Spleen (tissue), 13 donors: ENCODE measurements at places on chromosomes 4 and X. TPM values are rescaled to one million over a fixed set of nuclear protein-coding genes. Genes with fewer than 3 reads are reported as not detected.

DNA sequence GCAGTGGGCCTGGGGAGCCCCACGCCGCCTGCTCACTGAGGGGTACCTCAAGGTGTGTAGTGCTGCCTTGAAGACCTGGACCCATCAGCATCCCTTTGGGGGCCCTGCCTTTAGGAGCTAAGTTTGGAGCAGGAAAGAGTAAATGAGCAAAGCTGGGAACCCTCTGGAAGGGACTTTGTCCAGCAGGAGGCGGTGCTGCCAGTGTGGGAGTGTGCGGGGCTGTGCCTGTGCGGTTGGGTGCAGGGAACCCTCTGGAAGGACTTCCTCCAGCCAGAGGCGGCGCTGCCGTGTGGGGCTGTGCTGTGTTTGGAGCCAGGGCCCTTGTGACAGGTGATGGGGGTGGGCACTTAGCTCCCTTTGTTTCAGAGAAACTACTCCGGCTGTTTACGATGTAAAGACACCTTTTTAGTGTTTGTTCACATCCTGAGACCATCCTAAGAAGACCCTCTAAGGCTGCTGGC is 25.8 kb downstream of the RGS12 start:
- H3K27me3 ChIP-seq = no peaks in the 10 kb centered on the region
- H3K36me3 ChIP-seq = peaks cover 23% of the 10 kb centered on the region
- DNase-seq = peak; percentile 42
- peaks cover 14% of the 10 kb centered on the region for H3K4me1 ChIP-seq

DNA sequence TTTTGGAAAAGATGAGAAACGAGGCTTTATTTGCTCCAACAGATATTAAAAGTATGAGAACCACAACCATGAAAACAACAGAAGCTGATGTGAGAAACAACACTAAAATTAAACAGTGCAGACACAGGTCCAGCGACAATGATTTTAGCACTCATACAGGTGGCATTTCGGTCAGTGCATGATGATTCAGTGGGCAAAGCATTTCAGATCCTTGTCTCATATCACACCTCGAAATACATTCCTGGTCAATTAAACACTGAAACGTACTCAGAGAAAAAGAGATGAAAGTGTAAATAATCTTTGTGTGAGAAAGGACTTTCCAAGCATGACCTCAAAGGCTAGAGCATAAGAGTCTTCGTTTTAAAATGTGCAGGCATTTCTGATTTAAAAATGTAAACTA is 85.2 kb downstream of the ACOX3 start:
- H3K27me3 ChIP-seq = peaks cover 18% of the 10 kb centered on the region
- H3K4me1 ChIP-seq = no peaks in the 10 kb centered on the region
- DNase-seq = no peak
- no peak overlapping the region for H3K4me3 ChIP-seq
- no peaks in the 10 kb centered on the region for H3K36me3 ChIP-seq
- H3K27ac ChIP-seq = no peak overlapping the region

GRCh38 chrX:1853447-1853846 is 238.6 kb downstream of the ASMT start:
- no peaks in the 10 kb centered on the region for H3K36me3 ChIP-seq
- H3K4me3 ChIP-seq = no peak overlapping the region
- H3K4me1 ChIP-seq = no peaks in the 10 kb centered on the region
- no peak for DNase-seq

GRCh38 chr4:150743564-150744342 is 161.8 kb downstream of the MAB21L2 start:
- H3K4me1 ChIP-seq = no peaks in the 10 kb centered on the region
- no peak overlapping the region for H3K4me3 ChIP-seq
- peaks cover 13% of the 10 kb centered on the region for H3K36me3 ChIP-seq
- no peak for DNase-seq
- no peak overlapping the region for H3K27ac ChIP-seq

DNA sequence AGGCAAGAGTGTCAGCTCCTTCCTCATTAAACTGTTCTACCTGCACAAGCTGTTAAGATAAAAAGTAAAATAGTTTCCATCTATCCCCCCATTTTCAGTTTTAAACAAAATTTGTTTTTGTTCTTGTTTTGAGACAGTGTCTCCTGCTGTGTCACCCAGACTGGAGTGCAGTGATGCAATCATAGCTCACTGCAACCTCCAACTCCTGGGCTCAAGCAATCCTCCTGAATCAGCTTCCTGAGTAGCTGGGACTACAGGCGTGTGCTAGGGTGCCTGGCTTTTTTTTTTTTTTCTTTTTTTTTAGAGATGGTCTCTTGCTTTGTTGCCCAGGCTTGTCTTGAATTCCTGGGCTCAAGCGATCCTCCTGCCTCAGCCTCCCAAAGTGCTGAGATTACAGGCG is 105.4 kb downstream of the HS6ST2 start:
- H3K36me3 ChIP-seq = no peaks in the 10 kb centered on the region
- H3K27ac ChIP-seq = no peak overlapping the region
- no peak for DNase-seq
- no peaks in the 10 kb centered on the region for H3K27me3 ChIP-seq

DNA sequence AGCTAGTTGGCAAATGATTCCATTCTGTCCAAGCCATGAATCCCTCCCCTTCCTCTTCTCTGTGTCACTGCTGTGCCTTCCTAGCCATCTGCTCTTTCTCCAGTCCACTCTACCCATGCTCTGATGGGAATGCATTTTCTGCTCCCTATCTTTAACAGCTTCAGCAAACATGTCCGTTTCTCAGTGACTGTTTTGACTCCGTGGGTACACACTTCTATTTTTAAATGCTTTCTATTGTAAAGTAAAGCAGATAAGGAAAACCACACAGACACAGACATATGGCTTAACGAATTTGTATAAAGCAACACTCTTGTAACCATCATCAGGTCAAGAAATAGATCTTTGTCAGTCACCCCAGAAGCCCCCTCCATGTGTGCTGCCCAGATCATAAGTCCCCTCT is 72.4 kb upstream of the KLHL13 start:
- H3K4me3 ChIP-seq = no peak overlapping the region
- H3K4me1 ChIP-seq = no peaks in the 10 kb centered on the region
- no peak overlapping the region for H3K27ac ChIP-seq

DNA sequence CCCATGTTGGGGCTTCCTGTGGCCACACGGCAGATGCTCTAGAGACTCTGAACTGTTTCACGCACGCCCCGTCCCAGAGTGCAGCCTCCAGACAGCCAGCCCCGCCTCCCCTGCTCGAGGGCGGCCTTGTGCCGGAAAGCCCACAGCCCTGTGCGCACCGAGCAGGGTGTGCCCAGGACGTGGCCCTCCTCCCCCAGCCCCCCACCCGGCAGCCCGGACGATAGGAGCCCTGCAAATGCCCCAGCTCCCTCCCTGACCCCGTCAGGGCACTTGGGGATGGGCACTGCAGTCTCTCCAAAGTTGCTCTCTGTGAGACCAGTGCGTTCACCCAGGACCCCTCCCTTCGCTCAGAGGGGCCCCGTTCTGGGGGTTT is 37.3 kb downstream of the ADRA2C start:
- DNase-seq = no peak
- H3K4me3 ChIP-seq = no peak overlapping the region
- H3K27me3 ChIP-seq = peaks cover 3% of the 10 kb centered on the region
- no peaks in the 10 kb centered on the region for H3K4me1 ChIP-seq

DNA sequence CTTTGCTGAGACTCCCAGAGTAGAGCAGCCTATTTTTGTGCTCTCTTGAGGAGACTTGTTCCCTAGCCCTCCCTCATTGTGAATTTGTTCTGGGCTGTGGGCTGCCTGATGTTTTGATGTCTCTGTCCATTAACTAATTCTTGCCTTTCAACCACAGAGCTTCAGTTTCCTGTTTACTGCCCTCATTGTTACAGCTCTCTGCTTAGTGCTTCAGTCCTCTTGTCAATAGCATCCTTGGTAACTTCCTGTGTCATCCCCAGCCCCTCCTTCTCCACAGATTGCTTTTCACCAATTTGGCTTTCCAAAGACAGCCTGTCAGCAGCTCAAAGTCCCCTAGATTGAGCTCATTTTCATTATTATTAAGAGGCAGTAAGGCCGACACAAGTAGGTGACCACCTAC is 69.9 kb downstream of the COX7B2 start:
- H3K27me3 ChIP-seq = no peaks in the 10 kb centered on the region
- no peak overlapping the region for H3K27ac ChIP-seq
- DNase-seq = no peak
- H3K4me3 ChIP-seq = no peak overlapping the region

DNA sequence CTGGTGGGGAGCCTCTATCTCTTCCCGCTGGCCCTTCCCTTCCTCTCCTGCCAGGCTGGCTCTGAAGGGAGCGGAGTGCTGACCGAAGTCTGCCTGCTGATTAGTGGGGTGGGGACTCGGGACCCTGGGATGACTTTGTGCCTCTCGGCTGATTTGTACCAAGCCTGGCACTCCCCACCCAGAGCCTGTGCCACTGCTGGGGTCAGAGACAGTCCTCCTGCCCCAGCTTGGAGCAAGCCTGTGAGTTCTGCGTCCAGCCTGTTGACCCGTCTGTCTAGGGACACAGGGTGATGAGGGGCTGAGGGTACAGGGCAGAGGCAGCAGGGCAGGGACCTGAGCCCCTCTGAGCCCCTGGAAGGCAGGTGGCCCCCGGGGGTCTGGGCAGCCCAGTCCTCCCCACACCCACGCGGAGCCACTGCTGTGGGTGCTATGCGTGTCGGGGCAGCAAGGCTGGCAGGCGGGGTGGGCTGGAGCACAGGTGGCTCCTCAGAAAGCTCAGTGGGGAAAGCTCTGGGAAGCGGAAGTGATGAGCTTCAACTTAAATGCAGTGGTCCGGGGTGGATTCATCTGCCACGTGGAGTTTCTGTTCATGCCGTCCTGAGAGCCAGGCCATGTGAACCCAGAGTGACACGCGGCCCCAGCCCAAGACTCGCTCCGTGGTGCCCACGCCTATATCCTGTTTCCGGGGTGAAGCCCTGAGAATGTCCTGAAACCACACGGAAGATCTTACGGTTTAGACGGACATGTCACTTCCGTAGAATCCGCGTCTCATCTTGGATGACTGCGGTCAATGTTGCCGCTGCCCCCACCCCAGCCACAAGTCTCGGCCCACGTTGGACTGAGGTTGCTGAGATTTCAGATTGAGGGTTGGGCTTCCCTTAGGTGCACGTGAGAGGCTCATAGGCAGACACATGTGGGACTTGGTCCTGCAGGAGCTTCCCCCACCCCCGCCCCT is 21.1 kb upstream of the UVSSA start:
- H3K36me3 ChIP-seq = peaks cover 98% of the 10 kb centered on the region
- no peaks in the 10 kb centered on the region for H3K27me3 ChIP-seq
- no peaks in the 10 kb centered on the region for H3K4me1 ChIP-seq
- peak; percentile 59 for DNase-seq

GRCh38 chrX:14872355-14872754 is 514 bp downstream of the FANCB start:
- no peaks in the 10 kb centered on the region for H3K27me3 ChIP-seq
- H3K4me3 ChIP-seq = peak overlapping the region; percentile 61
- DNase-seq = no peak
- H3K27ac ChIP-seq = no peak overlapping the region

DNA sequence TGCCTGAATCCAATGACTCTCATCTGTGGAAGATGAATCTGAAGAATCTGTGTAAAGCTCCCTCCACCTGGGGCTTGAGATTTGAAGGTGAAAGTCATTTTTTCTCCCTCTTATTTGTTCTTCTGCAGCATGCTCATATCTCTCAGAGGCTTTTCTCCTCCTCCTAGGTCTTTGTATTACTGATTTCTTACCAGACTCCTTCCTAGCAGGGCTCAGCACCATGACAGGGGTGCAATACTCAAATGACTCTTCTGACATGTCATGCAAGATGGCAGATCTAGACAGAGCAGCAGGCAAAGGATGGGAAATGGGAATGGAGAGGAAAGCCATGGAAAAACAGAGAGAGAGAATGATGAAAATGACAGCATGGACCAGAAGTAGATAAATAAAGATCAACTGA is 118.3 kb downstream of the TMA16 start:
- no peaks in the 10 kb centered on the region for H3K4me1 ChIP-seq
- no peaks in the 10 kb centered on the region for H3K27me3 ChIP-seq
- peak overlapping the region; percentile 47 for H3K4me3 ChIP-seq
- H3K27ac ChIP-seq = peak overlapping the region; percentile 82
- DNase-seq = no peak
- no peaks in the 10 kb centered on the region for H3K36me3 ChIP-seq

- no peak overlapping the region for H3K4me3 ChIP-seq
- no peaks in the 10 kb centered on the region for H3K27me3 ChIP-seq
- no peak overlapping the region for H3K27ac ChIP-seq
- no peak for DNase-seq
Measured at GRCh38 chr4:63170923-63171322, 1238.3 kb downstream of the TECRL start.

DNA sequence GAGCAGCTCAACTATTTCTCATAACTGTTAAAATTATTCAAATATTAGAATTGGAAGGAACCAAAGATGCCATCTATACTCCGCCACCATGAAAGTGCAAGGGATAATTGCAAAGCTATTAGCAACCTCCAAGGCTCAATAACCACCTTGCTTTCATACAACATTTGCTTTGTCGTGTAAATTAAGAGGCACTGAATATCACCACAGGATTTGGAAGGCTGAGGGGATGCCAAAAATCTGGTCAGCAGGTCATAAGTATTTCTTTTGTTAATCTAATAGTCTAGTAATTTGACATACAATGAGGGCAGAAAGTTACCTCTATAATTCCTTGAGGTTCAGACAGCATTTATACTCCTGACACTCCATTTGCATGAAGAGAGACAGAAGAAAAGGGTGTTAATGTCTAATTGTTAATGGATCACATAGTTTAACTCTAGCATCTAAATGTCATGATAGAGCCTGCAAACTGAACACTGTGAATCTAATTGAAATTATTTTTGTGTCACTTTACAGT is 200.9 kb upstream of the DIAPH2 start:
- no peaks in the 10 kb centered on the region for H3K36me3 ChIP-seq
- H3K4me1 ChIP-seq = no peaks in the 10 kb centered on the region
- H3K4me3 ChIP-seq = no peak overlapping the region
- H3K27ac ChIP-seq = no peak overlapping the region

DNA sequence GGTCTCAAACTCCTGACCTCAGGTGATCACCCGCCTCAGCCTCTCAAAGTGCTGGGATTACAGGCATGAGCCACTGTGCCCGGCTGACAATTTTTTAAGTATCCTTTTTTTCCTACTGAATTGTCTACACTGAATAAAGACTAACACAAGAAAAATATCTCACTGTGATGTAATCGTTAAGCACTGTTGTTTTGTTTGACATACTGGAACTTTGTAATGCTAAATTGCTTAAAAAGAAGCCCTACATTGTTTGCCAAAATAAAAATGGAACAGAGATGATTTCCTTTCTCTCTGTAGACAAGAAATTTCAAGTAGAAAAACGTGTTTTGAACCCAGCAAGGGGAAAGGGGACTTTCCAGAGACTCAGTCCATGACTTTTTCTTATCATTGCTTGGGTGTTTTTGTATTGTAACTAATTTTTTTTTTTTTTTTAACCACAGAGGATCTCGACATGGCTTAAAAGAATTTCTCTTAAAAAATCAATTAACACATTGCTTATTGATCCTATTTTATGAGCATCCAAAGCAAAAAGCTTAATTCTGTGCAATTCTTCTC is 74.9 kb downstream of the TMEM156 start:
- H3K4me1 ChIP-seq = no peaks in the 10 kb centered on the region
- no peak overlapping the region for H3K27ac ChIP-seq
- H3K27me3 ChIP-seq = no peaks in the 10 kb centered on the region
- DNase-seq = no peak

GRCh38 chr4:94523617-94524016 is 71.9 kb downstream of the PDLIM5 start:
- no peaks in the 10 kb centered on the region for H3K27me3 ChIP-seq
- H3K36me3 ChIP-seq = no peaks in the 10 kb centered on the region
- H3K4me1 ChIP-seq = peaks cover 8% of the 10 kb centered on the region
- no peak overlapping the region for H3K27ac ChIP-seq
- no peak overlapping the region for H3K4me3 ChIP-seq

EDNRA gene
- 1.9 TPM for polyA plus RNA-seq

USP26 gene
- polyA plus RNA-seq = not detected

DCK gene
- 19.3 TPM for polyA plus RNA-seq

HERC3 gene
- polyA plus RNA-seq = 8.5 TPM

FAM184B gene
- polyA plus RNA-seq = 0.03 TPM

SPARCL1 gene
- 54.5 TPM for polyA plus RNA-seq

CXorf65 gene
- polyA plus RNA-seq = 27.2 TPM

CDS1 gene
- 0.61 TPM for polyA plus RNA-seq

PPARGC1A gene
- 0.63 TPM for polyA plus RNA-seq

FREM3 gene
- polyA plus RNA-seq = not detected

GPC4 gene
- 0.70 TPM for polyA plus RNA-seq
